ENCODE measurements at places on chromosomes 5 and 9.

DNA sequence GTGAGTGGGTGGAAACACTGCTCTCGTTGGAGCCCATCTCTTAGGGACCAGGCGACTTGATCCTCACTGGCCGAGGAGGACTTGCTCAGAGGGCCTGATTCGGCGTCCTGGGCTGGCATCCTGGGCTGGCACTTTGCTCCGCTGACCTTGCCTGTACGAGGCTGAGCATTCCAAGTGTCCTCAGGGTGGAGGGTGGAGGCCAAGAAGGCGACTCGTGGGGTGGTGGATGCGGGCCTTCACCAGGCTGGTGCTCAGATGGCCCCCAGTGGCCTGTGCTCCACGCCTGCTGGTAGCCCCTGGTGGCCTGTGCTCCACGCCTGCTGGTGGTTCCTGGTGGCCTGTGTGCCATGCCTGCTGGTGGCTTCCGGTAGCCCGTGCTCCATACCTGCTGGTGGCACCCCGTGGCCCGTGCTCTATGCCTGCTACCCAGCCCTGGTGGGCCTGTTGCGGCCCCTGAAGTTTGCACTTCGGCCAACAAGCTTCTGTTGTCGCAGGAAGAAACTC, 42.9 kb downstream of the PHF2 start:
- no peak for DNase-seq

DNA sequence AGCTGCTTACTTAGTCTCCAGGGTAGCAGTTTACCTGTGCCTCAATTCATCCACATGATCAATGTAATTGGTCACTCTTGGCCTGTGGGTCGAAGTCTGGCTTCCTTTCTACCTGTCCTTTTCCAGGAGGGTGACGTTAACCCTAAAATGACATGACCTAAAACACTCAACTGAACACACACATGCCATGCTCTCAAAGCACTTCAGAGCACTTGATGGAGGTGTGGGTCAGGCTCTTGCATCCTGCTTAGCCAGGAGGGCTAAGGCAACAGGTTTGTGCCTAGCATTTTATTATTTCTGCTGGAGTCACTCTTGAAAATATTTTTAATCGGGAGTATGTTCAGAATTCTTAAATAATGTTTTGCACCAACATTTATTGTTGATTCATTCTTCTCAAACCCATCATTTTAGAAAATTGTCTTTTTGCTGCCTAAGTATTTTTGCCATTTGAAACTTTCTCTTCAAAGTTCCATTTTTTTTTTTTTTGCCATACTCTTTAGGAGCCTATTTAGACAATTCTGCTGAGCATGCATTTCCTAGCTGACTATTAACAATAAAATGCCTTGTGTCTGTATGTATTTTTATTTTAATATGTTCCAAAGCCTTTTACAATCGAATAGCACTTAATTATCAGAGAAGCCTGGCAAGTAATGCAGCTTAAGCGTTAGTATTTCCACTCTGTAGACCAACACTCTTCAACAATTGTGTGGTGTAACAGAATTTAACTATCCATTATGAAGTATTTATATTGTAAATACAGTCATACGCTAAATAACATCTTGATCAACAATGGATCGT, 59.1 kb downstream of the ATP10B start:
- DNase-seq = no peak

DNA sequence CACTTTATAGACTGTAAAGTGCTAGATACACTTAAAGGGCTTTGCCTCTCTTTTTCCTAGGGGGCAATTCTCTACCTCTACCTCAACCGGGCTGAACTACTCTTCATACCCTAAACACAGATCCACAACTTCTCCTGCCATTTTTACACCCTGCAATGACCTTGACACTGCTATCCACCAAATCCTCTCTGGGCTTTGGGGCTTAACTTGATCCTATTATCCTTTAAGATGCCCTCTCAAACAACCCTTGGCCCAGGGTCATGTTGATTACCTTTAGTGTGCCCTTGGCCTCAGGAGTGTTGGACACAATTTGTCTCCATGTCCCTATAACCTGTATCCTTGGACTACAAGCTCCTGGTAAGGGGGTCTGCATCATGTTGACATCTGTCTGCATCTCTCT, 19.5 kb downstream of the ANXA6 start:
- no peak for DNase-seq

DNA sequence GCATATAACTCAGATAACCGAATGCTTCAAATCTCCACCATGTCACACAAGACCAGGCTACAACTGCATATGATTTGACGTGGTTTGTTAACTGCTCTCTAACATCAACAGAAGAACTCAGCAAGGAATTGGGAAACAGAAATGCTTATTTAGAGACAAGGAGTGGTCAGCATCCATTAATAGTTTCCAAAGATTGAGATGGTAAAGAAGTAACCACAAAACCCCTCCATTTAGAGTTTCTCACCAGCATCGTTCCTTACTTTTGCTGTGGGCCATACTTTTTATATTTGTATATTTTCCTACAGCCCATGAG, 25.2 kb downstream of the DPYSL3 start:
- DNase-seq = no peak

DNA sequence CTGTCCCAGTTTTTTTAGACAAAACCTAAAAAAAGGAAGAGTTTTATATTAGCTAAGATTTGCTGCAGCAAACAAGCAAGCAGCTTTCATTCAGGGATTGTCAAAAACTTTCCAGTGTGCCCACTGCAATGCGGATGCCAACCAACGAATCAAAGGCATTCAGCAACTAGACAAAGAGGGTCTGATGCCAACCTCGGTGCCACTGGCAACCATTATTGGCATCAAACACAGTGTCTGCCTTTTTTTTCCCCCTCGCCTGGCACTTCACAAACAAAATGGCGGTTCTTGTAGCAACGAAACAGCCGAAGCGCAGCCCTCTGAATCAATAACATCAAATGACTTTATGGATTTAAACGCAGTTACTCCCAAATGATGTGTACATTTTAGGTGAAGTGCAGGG, 10.4 kb downstream of the NFIB start:
- no peak for DNase-seq

- DNase-seq = no peak
These were observed 39.7 kb upstream of the POC5 start for GRCh38 chr5:75756981-75757380.

DNA sequence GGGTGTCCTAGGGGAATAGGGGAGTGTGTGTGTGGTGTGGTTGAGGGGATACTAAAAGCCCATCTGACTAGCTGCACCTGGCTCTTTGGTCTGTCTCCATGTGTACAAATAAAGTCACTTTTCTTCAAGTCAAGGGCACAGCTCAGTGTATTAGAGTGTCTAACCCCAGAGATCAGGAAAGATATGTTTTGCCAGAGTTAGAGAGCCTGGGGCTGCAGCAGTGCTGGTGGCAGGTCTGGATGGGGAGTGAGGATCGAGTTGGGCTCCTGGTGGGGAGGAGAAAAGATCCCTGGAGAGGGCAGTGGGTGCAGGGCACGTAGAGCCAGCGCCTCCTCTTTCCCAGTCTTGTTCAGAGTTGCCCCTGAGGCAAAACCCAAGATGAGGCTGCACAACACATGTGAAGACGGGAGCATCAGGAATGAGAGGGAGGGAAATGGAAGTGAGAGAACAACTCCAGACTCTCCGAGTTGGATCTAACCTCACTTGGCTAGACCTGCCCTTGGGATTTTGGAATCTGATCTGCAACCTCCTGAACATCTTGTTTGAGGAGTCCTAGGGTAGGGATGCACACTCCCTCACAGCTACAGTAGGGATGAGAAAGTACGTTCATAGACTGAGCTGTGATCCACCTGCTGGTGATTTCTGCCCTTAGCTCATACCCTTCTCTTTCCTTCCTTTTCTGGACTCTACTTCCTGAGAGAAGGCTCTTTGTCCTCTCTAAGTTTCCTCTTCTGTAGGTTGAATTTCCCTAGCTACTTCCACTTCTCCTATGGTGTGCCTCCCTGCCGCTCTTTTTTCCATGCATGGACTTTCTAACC, 309.9 kb downstream of the ZSWIM6 start:
- DNase-seq = no peak

DNA sequence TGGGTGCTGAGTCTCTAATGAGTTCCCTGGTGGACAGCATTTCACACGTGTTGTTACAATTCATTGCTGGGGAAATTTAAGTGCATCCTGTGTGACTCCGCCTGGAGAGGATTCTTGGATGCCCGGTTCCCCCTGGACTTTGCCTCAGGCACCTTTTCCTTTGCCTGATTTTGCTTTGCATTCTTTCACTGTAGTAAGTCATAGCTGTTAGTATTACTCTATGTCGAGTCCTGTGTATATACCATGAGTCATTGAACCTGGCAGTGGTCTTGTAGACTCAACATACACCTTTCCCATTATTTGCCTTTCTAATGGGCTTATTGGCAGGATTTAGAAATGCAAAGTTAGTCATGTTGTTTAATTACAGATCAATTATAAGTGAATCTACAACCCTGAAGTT, 81.9 kb upstream of the DHFR start:
- DNase-seq = no peak

GRCh38 chr5:23026252-23027170, 173.4 kb upstream of the CDH12 start:
- DNase-seq = no peak

DNA sequence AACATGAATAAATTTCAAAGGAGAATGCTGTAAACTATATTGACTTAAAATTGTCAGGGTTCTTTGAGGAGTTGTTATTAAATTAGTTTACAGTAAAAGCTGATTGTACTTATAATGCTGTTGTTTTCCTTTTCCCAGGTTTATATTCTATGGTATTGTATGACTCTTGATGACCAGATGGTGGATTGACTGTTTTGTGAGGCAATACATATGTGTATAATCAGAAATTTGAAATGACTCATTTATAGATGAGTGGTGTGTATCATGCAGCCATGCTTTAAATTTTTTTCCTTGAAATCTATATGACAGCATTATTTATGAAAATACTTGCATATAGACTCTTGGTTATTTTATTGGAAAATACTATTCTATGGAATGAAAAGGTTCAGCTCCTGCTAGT, 195.3 kb downstream of the CNTLN start:
- no peak for DNase-seq

DNA sequence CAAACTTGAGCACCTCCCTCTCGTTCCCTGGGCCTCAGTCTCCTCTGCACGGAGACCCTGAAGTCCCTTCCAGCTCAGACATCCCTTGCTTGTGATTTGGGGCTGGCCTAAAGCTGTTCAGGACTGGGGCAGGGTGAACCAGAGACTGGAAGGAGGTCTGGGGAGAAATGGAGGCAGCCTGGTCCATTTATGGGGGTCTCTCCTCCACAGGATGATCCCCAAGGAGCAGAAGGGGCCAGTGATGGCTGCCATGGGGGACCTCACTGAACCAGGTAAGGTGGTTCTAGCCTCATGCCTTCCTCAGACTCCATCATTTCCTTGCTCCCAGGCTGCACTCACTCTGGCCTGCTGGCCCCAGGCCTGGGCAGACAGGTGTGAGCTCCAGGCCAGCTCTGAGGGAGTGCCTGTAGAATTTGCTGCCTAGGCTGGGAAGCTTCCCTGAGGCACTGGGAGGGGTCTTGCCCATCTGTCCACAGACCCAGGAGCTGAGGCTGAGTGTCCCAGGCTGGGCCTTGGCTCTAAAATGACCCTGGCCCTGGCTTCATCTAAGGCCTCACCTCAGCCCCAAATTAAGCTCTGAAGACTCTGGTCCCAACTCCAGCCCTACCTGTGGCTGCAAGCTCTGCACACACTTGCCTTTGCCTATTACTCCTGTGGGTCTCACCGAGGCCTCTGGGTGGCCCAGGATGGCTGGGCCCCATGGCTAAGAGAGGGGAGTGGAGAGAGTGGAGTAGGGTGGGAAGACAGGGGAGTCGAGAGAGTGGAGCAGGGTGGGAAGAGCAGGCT, 1.9 kb downstream of the MYOZ3 start:
- DNase-seq = no peak

DNA sequence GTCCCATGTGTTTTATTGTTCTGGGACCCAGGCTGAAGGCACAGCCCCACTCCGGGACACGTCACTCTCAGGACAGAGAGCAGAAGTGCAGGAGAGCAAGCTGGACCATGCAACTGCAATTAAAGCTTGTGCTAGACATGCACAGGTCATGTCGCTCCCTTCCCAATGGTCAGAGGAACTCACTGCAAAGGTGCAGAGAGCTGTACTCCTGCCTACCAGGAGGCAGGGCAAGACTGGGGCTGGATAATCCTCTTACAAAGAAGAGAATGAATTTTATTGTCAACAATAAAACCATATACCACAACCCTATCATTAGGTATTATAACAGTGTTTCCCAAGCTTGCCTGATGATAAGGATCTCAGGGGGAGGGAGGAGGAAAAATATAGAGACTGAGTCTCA, 74.0 kb upstream of the NEK6 start:
- DNase-seq = no peak

GRCh38 chr5:135051399-135051798, 17.4 kb upstream of the PITX1 start:
- no peak for DNase-seq

- DNase-seq = no peak
These were observed 139.4 kb downstream of the GAPVD1 start for GRCh38 chr9:125400725-125401716.

GRCh38 chr5:163963881-163964280, 458.5 kb downstream of the MAT2B start:
- no peak for DNase-seq

DNA sequence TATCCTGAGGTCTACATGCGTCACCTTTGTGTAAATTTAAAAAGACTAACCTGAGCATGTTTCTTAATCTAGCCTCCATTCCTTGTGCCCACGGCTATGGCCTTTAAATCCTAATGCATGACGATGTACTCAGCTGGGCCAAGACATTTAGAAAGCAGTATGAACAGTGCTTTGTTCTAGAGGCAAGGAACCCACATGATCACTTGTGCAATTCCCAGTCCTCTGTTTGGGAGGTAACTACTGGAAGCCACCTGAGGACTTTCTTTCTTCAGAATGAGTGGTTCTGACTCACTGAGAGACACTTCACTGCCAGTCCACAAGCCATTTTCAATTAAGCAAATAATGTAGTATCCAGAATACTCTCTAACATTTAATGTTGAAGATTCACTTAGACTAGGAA, 181.3 kb downstream of the RAB3C start:
- DNase-seq = no peak

- no peak for DNase-seq
These were observed 57.9 kb downstream of the C5orf15 start for GRCh38 chr5:133910571-133910970.

- DNase-seq = no peak
These were observed 27.2 kb downstream of the SLC25A48 start for GRCh38 chr5:135861641-135862040.

GRCh38 chr5:140633501-140633900, 526 bp upstream of the CD14 start:
- DNase-seq = no peak

- no peak for DNase-seq
These were observed 232.8 kb downstream of the ARHGEF28 start for GRCh38 chr5:73858776-73859175.

DNA sequence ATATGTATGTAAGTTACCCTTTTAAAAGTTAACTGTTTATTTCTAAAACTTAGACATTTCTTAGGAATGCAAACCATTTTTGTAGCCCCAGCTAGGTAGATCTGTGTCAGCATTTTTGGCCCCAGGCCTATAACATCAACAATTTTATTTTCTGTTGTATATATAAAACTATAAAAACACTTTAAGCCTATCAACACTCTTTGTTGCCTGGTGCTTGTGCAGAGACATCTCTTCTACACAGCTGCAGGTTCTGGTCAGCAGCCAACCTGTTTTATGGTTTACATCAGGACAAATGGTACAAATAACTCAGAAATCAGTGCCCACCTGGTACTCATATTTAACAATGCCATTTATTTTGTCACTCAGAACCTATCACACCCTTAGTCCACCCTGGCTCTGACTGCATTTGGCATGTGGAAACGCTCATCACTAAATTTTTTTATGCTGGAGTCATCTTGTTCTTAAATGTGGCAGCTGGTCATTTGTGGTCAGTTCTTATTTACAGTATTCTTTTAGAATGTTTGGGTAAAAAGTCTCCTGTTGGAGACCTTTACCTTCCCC, 173.4 kb downstream of the DNAH5 start:
- DNase-seq = no peak

GRCh38 chr5:55108661-55109060, 6.2 kb downstream of the GZMA start:
- DNase-seq = no peak
